ENCODE measurements at places on chromosomes 12 and 14.

- no peak for DNase-seq
Measured at GRCh38 chr14:34219661-34220377, 242.2 kb downstream of the SPTSSA start.

DNA sequence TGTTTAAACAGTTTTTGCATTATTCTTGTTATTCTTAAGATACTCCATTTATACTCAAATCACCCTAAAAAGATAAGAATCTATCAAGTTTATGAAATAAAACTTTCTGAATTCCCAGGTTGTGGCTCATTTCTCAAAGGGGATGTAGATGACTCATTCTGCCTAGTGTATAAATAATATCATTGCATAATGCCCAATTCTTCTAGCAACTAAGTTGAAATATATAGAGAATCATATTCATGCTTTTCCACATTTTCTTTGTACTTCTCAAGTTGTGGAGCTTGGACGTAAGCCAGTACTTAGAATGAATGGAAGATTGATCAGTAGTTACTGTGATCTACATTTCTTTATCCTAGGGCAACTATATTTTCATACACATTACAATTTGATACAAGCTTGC lies 201.1 kb downstream of the PPFIA2 start:
- no peak for DNase-seq

DNA sequence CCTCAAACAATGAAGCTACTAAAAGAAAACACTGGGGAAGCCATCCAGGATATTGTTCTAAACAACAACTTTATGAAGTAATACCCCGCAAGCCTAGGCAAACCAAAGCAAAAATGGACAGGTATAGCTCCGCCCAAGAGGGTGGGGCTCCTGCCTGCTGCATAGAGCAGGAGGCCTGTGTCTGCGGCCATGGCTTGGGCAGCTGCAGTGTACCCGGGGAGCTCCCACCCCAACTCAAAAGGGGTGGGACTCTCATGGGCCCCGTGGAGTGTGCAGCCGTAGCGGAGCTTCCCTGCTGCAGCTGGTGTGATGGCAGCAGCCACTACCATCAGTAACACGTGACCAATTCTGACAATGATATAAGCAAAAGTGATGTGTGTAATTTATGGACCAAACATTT lies 264.2 kb upstream of the KITLG start:
- no peak for DNase-seq

GRCh38 chr12:126384026-126384564 lies 1318.9 kb downstream of the AACS start:
- no peak for DNase-seq

GRCh38 chr12:44367916-44368315 lies 508.2 kb downstream of the NELL2 start:
- no peak for DNase-seq

DNA sequence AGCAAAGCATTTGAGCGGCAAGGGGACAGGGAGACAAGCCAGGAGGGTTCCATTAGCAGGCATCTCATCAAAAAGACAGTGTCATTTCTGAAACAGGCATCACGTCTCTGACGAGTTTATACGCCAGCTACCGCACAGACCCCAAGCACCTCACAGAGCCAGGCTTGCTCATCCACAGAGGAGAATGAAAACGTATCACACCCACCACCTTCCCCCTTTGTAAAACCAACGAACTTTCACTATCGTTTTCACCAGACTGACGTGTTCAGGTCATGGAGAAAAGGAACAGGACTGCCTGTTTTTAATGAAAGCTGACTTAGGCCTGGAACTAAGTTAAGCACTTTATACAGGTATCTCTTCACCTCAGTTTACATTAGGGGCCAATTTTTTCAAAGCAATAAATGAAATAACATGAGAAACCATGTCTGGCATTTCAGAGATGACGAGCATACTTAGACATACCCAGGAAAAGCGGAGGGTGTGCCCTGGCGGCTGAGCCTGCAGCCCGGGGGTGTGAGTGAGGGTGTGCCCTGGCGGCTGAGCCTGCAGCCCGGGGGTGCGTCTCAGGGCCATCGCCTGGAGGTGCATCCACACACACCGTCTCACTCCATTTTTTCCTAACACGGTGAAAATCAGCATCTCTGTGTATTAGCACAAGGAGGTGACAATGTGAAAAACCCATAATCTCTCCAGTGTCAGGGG lies 41.9 kb downstream of the STX2 start:
- no peak for DNase-seq

- DNase-seq, result no peak
Measured at GRCh38 chr14:28755198-28755815, 11.3 kb upstream of the FOXG1 start.
